CD4-positive, alpha-beta memory T cell (primary cell): ENCODE measurements at places on chromosomes 12 and 14. TPM values are rescaled to one million over a fixed set of nuclear protein-coding genes. Genes with fewer than 3 reads are reported as not detected.

- H3K27ac ChIP-seq, result no peak overlapping the region
- H3K27me3 ChIP-seq, result no peaks in the 10 kb centered on the region
- no peaks in the 10 kb centered on the region for H3K36me3 ChIP-seq
- H3K4me1 ChIP-seq, result no peaks in the 10 kb centered on the region
- DNase-seq, result no peak
These were observed 60.2 kb upstream of the FERMT2 start for GRCh38 chr14:53011053-53011462.

- H3K27ac ChIP-seq, result no peak overlapping the region
- H3K27me3 ChIP-seq, result no peaks in the 10 kb centered on the region
- no peaks in the 10 kb centered on the region for H3K36me3 ChIP-seq
- H3K4me3 ChIP-seq, result no peak overlapping the region
These were observed 43.5 kb upstream of the NOS1 start for GRCh38 chr12:117404940-117405339.

GRCh38 chr12:52081263-52081733 lies 1.8 kb downstream of the SMIM41 start:
- H3K4me1 ChIP-seq, result peaks cover 8% of the 10 kb centered on the region
- no peak overlapping the region for H3K27ac ChIP-seq
- H3K36me3 ChIP-seq, result peaks cover 17% of the 10 kb centered on the region
- DNase-seq, result no peak

The HOXC12 gene
- total RNA-seq, result not detected

DNA sequence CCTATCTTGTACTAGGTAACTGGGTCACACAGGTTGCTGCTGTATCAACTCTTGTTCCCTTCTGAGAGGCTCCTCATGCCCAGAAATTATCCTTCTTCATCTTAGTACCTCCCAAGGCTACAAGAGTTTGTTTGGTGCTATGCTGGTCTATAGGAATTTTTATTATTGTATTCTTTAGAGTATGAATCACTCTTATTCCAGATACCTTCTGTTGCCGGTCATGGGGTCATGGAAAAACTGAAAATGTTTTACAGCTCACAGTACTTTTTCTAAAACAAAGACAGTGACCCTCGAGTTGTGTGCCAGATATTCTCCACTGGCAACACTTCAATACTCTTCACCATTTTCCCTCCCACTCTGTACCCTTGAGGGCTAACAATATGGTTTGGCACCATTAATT lies 1598.0 kb upstream of the TMEM132C start:
- no peaks in the 10 kb centered on the region for H3K36me3 ChIP-seq
- no peak overlapping the region for H3K4me3 ChIP-seq
- DNase-seq, result no peak
- no peak overlapping the region for H3K27ac ChIP-seq
- no peaks in the 10 kb centered on the region for H3K4me1 ChIP-seq
- H3K27me3 ChIP-seq, result no peaks in the 10 kb centered on the region

DNA sequence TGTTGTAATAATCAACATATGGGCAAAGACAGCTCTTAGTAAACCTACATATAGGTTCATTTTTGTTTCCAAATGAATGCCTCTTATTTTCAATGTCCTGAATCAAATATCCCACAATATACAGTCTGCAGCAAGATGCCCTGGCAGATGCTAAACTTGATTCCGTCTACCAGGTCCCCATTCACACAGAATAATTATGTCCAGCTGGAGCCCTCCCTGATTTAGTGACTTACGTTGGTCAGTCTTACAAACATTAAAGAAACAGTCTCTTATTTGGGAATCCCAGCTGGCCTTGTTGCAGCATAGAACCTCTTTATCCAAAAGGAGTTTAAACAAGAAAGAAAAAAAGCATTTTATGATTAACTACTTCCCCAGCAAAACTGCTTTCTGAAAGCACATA lies 82.7 kb upstream of the BMP4 start:
- no peaks in the 10 kb centered on the region for H3K4me1 ChIP-seq
- no peaks in the 10 kb centered on the region for H3K27me3 ChIP-seq
- H3K27ac ChIP-seq, result no peak overlapping the region
- no peaks in the 10 kb centered on the region for H3K36me3 ChIP-seq

DNA sequence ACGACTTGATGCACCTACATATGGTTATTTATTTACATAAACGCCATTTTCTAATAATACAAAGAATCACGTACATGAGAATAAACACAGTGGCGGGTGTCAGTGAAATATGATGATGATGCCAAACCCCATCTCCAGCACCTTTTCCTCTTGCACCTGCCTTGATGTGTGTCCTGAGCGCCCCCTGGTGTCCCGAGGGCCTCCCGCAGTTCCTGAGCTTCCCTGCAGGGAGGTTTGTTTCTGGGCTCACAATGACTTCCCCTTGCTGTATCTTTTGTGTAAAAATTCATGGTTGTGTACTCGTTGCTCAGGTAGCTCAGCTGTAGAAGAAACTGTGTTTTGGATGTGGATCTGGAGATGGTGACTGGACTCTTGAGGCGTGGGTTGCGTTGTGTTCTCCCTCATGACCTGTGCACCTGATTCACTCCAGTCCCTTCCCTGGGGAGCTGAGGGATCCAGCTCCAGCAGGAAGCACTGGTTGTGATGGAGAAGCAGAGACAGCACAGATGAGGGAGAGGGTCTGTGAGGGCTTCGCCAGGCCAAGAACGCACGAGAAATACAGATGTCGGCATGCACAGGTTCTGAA lies 1037.8 kb downstream of the TMEM121 start:
- peak; percentile 62 for DNase-seq
- H3K4me1 ChIP-seq, result no peaks in the 10 kb centered on the region
- no peak overlapping the region for H3K27ac ChIP-seq

GRCh38 chr12:112711026-112711425 lies 80.5 kb upstream of the RPH3A start:
- no peak overlapping the region for H3K4me3 ChIP-seq
- no peaks in the 10 kb centered on the region for H3K36me3 ChIP-seq
- no peaks in the 10 kb centered on the region for H3K4me1 ChIP-seq
- no peak overlapping the region for H3K27ac ChIP-seq
- no peaks in the 10 kb centered on the region for H3K27me3 ChIP-seq

The SOAT2 gene
- total RNA-seq, result 0.26 TPM

- DNase-seq, result no peak
- H3K4me3 ChIP-seq, result no peak overlapping the region
- no peak overlapping the region for H3K27ac ChIP-seq
- H3K36me3 ChIP-seq, result peaks cover 47% of the 10 kb centered on the region
- no peaks in the 10 kb centered on the region for H3K27me3 ChIP-seq
- H3K4me1 ChIP-seq, result no peaks in the 10 kb centered on the region
These were observed 6.7 kb upstream of the FITM1 start for GRCh38 chr14:24123424-24124417.

- no peak overlapping the region for H3K27ac ChIP-seq
- no peaks in the 10 kb centered on the region for H3K27me3 ChIP-seq
- DNase-seq, result no peak
- H3K36me3 ChIP-seq, result no peaks in the 10 kb centered on the region
These were observed 29.3 kb upstream of the ANKRD9 start for GRCh38 chr14:102538602-102539543.

GRCh38 chr12:24287963-24288362 lies 338.5 kb upstream of the SOX5 start:
- no peaks in the 10 kb centered on the region for H3K4me1 ChIP-seq
- H3K27me3 ChIP-seq, result no peaks in the 10 kb centered on the region
- no peak overlapping the region for H3K4me3 ChIP-seq

GRCh38 chr14:51630987-51631386 lies 20.7 kb upstream of the FRMD6 start:
- H3K36me3 ChIP-seq, result no peaks in the 10 kb centered on the region
- no peak for DNase-seq
- H3K4me3 ChIP-seq, result no peak overlapping the region
- H3K27me3 ChIP-seq, result no peaks in the 10 kb centered on the region

GRCh38 chr14:70045844-70046535 lies 142.8 kb downstream of the SLC8A3 start:
- H3K27ac ChIP-seq, result no peak overlapping the region
- H3K4me1 ChIP-seq, result no peaks in the 10 kb centered on the region
- H3K36me3 ChIP-seq, result no peaks in the 10 kb centered on the region
- no peak for DNase-seq
- H3K4me3 ChIP-seq, result no peak overlapping the region

DNA sequence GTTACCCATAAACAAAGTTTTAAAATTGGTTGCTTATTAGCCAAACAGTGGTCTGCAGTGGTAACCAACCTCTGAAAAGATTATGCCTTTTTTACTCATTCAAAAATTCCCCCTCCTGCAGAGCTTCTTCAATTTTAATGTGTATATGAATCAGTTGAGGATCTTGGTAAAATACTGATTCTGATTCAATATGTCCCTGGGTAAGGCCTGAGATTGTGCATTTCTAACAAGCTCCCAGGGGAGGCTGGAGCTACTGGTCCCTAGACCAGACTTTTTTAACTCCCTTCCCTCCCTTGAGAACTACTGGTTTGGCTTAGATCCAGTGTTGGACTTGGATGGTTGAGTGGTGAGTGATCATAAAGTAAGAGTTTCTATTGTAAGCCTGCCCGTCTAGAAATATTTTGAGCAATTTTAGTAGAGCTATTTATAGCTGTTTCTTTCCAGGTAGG lies 90.2 kb downstream of the FUT8 start:
- no peaks in the 10 kb centered on the region for H3K36me3 ChIP-seq
- H3K4me1 ChIP-seq, result peaks cover 5% of the 10 kb centered on the region
- H3K4me3 ChIP-seq, result no peak overlapping the region
- no peak overlapping the region for H3K27ac ChIP-seq
- H3K27me3 ChIP-seq, result no peaks in the 10 kb centered on the region
- DNase-seq, result no peak

GRCh38 chr12:109020796-109021380 lies at the start of gene SVOP:
TSS of gene SVOP (minus strand) at chr12:109021068. CDS start at chr12:109020868, 200 bp downstream.
- H3K4me1 ChIP-seq, result peaks cover 5% of the 10 kb centered on the region
- DNase-seq, result peak; percentile 1
- H3K27ac ChIP-seq, result no peak within 1 kb of the TSS
